ENCODE measurements at places on chromosomes 4 and X.

- no peak for DNase-seq
Measured at GRCh38 chr4:151669990-151670389, 90.8 kb downstream of the GATB start.

DNA sequence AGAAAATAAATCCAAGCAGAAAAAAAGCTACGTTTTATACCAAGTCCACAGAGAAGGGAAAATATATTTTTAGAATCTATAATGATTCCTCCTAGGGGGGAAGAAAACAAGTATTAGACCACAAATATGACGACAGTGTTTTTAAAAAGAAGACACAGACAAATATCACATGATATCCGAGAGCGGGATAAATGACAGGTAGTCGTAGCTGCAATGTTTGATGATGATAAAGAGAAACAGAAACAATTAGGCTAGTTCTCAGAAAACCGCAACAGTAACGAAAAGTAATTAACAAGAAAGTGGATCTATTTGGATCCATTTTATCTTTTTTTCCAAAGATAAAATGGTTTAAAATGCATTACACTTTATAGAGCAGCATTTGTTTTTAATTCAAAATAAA lies 918 bp downstream of the HAUS3 start:
- no peak for DNase-seq

DNA sequence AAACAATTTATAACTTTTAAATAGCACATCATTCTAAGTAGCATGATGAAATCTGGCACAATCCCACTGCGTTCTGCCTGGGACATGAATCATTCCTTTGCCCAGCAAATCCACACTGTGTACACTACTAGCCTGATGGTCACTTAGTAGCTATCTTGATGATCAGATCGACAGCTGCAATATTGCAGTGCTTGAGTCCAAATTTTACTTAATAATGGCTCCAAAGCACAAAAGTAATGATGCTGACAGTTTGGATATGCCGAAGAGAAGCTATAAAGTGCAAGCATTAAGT lies 86.6 kb upstream of the NPNT start:
- no peak for DNase-seq

DNA sequence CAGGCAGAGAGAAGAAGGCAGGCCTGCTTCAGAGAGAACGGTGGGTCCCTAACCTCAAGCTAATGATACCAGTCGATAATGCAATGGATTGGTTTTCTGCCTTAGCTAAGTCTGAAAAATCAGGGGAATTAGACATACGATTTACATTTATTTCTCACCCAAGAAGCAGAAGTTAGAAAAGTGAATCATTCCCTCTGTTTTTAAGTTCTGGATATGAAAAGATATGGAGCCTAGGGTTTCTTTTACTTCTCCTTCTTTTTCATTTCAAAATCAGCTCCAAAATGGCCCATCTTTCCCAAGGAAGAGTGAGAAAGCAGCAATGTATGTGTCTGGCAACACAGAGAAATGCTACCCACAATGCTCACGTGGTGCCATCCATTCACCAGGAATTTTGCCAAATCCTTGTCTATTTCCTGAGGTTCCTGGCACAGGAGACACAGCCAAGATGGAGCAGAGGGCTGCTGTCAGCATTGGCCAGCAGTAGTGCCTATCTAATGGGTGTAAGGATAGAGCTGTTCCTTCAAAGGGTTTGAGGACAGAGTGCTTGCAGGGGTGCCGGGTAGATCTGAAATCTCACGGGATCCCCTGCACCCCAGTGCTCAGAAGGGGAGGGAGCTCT lies 231.5 kb downstream of the MAML3 start:
- DNase-seq = no peak

DNA sequence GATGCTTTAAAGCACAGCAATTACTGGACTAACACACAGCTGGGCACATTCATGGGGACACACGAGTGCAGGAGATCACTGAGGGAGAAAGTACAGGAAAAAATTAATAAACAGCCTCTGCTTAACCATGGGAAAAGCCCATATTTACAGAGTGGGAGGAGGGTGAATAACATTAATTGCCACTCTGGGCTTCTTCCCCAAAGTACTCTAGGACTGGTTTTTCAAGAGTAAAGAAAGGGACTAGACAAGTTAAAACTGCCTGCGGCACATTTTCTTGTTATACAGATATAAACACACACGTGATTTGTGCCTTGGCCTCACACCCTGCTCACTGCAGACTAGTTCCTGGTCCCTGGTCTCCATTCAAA lies 179.7 kb upstream of the TET2 start:
- DNase-seq = no peak

DNA sequence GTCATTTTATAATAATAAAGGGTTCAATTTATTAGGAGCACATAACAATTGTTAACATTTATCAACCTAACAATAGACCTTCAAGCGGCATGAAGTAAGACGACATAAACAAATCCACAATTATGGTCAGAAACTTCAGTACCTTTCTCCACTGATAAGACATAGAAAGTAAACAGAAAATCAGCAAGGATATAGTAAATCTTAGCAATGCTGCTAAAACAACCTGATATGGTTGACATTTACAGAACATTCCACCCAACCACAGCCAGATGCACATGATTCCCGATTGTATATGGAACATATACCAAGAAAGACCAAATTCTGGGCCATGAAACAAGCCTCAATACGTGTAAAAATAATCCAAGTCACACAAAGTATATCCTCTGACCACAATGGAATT lies 71.3 kb downstream of the ZFYVE28 start:
- DNase-seq = no peak

DNA sequence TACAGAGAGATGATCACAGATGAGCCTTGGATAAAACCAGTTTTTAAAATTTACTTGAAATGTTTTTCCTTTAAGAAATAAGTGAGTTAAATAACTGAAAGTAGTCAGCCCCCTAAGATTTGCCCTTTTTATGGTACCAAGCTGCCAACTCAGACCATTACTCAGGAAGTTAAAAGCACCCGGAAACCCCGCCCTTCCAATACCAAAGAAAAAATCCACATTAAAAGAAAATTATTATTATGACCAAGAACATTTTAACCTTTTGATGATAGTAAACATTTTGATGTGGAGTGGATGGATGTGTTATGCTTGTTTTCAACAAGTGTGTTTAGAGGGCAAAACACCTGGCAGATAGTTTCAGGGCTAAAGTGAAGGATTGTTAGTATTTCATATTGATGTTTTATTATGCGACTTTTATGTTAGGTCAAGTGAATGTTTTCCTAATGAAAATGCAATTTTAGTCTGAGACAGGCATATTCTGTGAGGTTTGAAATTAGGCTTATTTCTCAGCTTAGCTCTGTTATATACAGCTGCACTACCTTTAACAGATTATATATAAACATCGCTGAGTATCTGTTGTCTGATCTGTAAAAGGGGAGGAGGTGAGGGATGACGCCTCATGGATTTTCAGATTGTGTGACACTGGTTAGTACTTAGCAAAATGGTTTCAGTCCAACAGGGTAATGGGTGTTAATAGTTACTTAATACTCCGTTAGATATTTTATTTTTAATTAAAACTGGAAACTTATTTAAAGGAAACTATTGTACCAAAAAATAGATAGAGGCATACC lies 89.0 kb downstream of the KDM6A start:
- DNase-seq = no peak

- no peak for DNase-seq
Measured at GRCh38 chr4:109739547-109739946, 9.7 kb upstream of the PLA2G12A start.

GRCh38 chrX:6325437-6325836 lies 96.8 kb upstream of the NLGN4X start:
- no peak for DNase-seq

- DNase-seq = no peak
Measured at GRCh38 chrX:120726294-120726693, 96.4 kb upstream of the C1GALT1C1 start.

- no peak for DNase-seq
Measured at GRCh38 chrX:103415068-103415467, 38.7 kb downstream of the BEX3 start.

GRCh38 chrX:13659063-13659462 lies 6.1 kb downstream of the TCEANC start:
- no peak for DNase-seq

DNA sequence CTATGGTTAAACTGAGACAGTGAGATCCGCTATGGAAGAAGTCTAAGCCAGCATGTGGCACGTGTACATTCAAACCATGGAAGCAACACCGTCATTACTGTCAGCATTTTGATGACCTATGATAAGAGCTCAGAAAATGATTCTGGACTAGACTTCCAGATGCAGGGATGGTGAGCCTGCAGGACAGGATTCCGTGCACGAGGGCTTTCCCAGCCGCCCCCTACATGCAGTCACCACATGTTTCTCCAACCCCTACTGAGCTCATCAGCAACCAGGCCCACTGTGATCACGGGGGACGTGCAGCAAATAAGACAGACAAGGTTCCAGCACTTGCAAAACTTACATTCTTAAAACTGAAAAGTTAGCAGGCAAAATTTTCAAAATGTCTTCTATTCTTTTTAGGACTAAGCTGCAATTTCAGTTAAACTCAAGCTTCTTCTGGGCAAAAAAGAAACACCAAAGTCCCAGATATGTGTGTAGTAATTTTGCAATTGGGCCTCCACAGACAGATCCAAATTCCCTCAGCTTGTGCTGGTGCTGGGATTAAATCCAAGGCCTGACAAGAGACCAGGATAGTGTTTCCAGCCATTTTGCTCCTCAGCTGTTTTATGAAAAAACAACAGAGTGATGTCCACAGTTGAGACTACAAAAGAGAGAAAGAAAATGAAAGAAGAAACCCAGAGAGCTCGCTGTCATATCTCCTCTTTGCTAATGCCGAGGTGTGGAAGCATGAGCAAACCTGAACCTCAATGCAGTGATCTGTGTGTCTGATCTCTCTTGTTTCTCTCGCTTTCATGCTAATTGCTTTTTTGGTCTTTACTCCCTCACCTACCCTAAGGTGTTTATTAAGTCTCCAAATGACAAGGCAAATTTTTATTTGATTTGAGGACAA lies 118.2 kb downstream of the AFAP1 start:
- DNase-seq = no peak

- DNase-seq = no peak
Measured at GRCh38 chr4:109368661-109369060, 65.0 kb upstream of the SEC24B start.

DNA sequence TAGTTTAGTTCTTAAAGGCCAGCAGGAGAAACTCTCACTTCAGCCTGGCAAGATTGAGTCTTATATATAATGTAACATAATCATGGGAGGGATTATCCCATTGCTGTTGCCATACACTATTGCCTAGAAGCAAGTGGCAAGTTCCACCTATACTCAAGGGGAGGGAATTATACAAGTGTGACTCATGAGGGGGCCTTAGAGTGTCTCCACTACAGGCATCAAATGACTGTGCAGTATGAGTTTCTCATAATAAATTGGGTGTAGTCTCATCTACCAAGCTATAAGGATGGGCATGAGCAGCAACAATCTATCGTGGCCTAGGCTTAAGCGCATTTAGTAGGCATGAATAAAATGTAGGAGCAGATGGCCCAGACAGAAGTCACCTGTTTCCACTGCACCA lies 89.1 kb upstream of the C1GALT1C1 start:
- no peak for DNase-seq

DNA sequence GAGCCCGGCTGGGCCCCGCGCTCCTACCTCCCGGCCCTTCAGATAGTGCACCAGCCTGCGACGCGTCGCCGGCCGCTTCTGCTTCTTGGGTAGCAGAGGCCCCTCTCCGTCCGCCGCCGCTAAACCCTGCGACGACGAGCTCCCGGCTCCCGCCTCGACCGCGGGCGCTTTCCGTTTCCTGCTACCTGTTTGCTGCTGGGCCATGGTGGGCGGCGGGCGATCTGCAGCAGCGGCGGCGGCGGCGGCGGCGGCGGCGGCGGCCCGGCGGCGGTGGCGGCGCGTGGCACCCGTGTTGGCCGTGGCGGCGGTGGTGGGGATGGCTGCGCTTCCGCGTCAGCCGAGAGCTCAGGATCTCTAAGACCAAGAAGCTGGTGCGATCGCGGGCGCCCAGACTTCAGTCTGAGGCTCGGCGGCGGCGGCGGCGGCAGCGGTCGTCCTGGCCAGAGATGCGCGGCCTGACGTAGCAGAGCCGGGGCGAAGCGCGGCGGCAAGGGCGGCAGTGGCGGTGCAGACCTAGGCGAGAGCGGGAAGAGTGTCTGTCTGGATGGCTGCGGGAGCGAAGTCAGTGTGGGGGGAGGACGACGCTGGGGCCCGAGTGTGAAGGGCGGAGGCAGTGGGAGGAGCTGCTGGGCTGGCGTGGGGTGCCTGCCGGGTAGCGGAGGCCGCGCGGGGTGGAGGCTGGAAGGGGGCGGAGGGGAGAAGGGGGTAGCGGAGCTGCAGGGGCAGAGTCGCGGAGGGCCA lies at the start of gene DCAF12L2:
Gene DCAF12L2, minus strand, starts transcription at position 569 of the 741 bp plus-strand sequence. Its CDS starts 365 bp downstream, at position 204.
- DNase-seq = no peak

DNA sequence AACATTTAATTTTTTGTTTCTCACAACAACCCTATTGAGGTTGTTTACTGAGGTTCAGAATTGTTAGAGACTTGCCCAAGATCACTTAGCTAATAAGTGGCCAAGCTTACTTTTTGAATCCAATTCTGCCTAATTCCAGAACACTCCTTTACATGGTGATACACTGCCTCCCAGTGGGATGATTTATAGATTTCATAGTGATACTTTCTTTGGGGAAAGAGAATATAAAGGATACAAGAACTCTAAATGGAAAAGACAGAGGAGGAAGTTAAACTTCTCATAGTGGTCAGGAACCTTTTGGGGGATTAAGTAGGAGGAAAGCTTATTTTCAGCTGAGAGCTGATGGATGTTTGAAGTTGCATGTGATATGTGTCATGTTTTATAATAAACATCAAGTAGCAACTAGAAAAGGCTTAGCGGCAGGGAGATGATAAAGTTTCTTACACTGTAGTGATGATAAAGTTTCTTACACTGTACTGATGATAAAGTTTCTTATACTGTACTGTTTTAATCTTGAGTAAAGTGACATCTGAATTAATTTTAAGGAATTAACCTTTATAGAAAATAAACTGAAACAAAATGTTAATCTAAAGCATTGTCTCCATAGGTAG lies 15.3 kb downstream of the STAG2 start:
- no peak for DNase-seq

- DNase-seq = peak; percentile 63
Measured at GRCh38 chr4:55345980-55346850, at the start of gene SRD5A3. TSS of gene SRD5A3 (plus strand) at chr4:55346242. CDS start at chr4:55346337, 95 bp downstream.

DNA sequence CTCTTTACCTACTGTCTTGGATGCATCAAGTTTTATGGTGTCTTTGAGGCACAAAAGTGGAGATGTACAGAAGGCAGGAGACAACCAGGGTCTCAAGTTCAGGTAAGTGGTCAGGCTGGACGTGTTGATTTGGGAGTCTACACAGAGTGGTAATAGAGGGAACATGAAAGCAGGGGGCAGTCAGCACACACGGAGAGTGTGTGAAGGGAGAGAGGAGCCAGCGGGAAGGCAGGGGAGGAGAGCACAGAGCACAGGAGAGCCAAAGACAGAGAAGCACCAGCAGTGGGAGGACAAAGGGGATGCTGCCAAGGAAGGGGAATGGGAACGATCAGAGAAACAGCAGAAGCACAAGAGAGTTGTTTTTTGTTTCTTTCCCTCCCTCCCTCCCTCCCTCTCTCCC lies 32.9 kb downstream of the TMEM150C start:
- no peak for DNase-seq

GRCh38 chrX:42759881-42760280 lies 18.1 kb downstream of the PPP1R2C start:
- DNase-seq = no peak

Data from activated CD4-positive, alpha-beta T cell treated with anti-CD3 and anti-CD28 coated beads, Interleukin-2, amount 50 U/mL, for 4 hours (primary cell).